Sigmoid colon (tissue), 7 donors: ENCODE measurements at places on chromosomes 1 and 21. TPM values are rescaled to one million over a fixed set of nuclear protein-coding genes. Genes with fewer than 3 reads are reported as not detected.

Gene FCGR3A
- 7.8 TPM for total RNA-seq

Gene NR5A2
- total RNA-seq = 0.49 TPM

GRCh38 chr1:98688110-98688739, 26.7 kb downstream of the SNX7 start:
- no peak for DNase-seq

- no peak for DNase-seq
Measured at GRCh38 chr1:77940921-77941570, 37.8 kb downstream of the FUBP1 start.

DNA sequence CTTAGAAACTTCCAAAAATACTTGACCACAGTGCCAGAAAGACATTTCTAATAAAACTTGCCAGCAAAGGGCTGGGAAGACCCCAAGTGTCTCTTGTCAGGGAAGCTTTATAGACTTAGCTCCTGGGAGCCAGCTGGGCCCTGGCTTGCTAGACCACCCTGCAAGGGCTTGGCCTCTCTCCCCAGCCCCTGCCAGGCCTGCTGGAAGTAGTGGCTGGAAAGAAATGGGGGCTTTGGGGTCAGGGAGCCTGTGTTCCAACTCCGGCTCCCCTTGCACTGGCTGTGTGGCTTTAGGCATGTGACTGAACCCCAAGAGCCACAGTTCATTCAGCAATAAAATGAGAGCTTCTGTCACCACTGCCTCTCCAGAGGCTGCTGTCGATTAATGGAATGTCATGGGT, 31.1 kb downstream of the H3-3A start:
- DNase-seq = peak; percentile 39

Gene BRDT
- total RNA-seq = not detected

Gene FNDC10
- 2.2 TPM for total RNA-seq

GRCh38 chr1:221743416-221744208, 1.7 kb upstream of the DUSP10 start:
- DNase-seq = no peak

GRCh38 chr1:91450260-91450659, 45.6 kb upstream of the HFM1 start:
- DNase-seq = no peak

Gene SPRR2E
- not detected for total RNA-seq

GRCh38 chr1:80910426-80910825, 890.3 kb upstream of the ADGRL2 start:
- DNase-seq = no peak

Gene ARMH1
- 1.1 TPM for total RNA-seq

DNA sequence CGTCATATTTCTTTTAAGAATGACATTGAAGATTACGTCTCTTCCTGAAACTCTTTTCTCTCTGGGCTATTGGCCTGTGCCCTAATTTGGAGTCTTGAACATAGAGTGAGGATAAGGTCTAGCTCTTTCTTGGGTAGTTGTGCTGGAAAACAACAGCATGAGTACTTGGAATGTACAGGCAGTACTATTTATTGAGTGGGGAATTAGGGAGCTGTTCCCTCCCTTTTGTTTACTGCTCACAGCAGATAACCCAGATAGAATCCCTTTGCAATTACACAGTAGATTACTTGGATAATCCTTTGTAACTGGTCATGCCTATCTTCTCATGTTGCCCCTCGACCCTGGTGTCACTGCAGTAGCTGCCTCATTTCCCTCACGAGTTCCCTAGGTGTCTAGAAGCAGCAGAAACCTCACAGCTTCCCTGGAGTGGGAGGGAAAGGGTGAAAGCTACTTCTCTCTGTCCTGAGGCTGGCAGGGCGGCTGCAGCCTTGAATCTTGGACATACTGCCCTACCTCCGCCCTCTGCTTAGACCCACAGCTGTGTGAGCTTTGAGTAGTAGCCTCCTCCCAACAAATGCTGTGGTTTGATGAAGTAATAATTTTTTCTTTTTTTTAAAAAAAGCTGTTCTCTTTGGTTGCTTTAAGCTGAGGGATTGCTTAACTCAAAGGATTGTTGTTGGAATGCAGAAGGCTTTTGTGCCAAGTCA, 70.6 kb downstream of the FGGY start:
- peak; percentile 87 for DNase-seq

Gene C1orf141
- not detected for total RNA-seq

GRCh38 chr1:84781946-84782771, 91.9 kb upstream of the SSX2IP start:
- DNase-seq = no peak

Gene PTP4A2
- total RNA-seq = 264 TPM

DNA sequence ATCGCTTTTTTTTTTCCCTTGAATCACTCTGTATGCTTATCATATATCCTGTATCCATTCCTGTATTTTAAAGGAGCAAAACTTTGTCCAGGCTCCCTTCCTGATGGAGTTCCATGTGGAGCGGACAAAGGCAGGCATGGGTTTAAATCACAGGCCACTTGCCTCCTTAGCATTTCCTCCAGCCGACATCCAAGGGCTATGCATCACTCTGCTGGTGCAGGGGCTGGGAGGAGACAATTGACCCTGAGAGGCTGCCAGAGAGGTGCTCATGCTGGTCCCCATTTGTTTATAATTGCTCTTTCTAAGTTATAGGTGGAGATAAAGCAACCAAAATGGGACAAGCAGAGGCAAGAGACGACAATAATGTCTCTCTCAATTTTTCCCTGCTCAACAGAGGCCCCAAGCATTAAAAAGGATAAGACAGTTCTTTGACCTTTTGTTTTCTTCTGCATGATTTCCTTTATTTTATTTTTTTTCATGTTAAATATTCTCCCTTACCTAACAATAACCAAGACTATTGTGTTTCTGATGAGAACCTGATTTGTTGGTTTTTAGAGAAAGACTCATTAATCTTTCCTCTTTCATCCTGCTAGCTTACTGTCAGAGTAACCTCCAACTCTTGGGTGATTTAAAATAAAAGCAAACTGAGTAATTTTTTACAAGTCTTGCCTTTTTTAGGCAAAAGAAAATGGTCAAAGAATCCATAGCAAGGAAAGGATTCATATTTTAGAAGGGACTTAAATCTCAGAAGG, 353.7 kb downstream of the ADGRL2 start:
- no peak for DNase-seq

Gene IVL
- not detected for total RNA-seq

DNA sequence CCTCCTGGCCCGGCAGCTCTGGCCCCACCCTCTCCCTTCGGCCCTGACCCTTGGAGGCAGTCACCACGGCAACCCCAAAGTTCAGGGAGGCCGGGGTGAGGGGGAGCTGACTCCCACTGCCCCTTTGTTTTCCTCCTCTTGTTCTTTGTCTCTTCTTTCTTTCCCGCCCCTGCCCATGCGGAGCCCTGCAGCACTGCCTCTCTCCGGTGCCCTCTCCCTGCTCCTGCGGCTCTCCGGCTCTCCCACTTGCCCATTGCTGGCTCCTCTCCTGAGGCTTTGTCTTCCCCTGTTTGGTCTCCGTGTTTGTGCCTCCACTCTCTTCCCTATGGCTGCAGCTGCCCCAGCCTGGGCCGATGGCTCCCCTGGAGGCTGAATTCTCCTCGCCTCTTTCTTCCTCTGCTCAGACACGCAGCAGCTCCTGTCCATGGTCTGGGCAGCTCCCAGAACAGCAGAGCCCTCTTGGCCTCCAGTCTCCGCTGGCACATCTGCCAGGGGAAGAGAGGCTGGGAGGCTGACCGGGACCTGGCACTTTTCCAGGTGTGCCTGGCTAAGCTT, 5.8 kb downstream of the CELSR2 start:
- no peak for DNase-seq

Gene RBM34
- 47.2 TPM for total RNA-seq
